WTC11 (cell line): ENCODE measurements at places on chromosomes 7 and 10. TPM values are rescaled to one million over a fixed set of nuclear protein-coding genes. Genes with fewer than 3 reads are reported as not detected.

Gene LIPK
- total RNA-seq = not detected in 3 replicates

Gene PLAU
- total RNA-seq = 15.0 to 18.0 TPM (median 16.2 TPM) in 3 replicates

Gene IL2RA
- 0.31 to 0.41 TPM (median 0.32 TPM) in 3 replicates for total RNA-seq

Gene GSAP
- 1.5 to 2.0 TPM (median 1.6 TPM) in 3 replicates for total RNA-seq

Gene HEPACAM2
- total RNA-seq = 0.18 TPM in 1 of 3 replicates, not detected in the others

Gene ANKRD30A
- not detected in 3 replicates for total RNA-seq

Gene SLC16A9
- 4.0 to 5.5 TPM (median 4.7 TPM) in 3 replicates for total RNA-seq

Gene HNRNPA2B1
- total RNA-seq = 1,081 to 1,101 TPM (median 1,097 TPM) in 3 replicates

Gene ARMC3
- total RNA-seq = 0.09 to 0.32 TPM (median 0.28 TPM) in 3 replicates

Gene PLA2G12B
- not detected in 3 replicates for total RNA-seq

Gene LIPM
- total RNA-seq = not detected in 3 replicates

Gene AGAP4
- 21.2 to 25.8 TPM (median 22.8 TPM) in 3 replicates for total RNA-seq

Gene IGFBP3
- total RNA-seq = 2.9 to 4.9 TPM (median 4.3 TPM) in 3 replicates

Gene OR6V1
- not detected in 3 replicates for total RNA-seq

Gene PLAC9
- total RNA-seq = 4.6 to 7.3 TPM (median 6.6 TPM) in 3 replicates

Gene CADPS2
- 10.2 to 12.2 TPM (median 11.5 TPM) in 3 replicates for total RNA-seq

Gene TDRD1
- total RNA-seq = 0.57 to 0.70 TPM (median 0.69 TPM) in 3 replicates

Gene C10orf53
- total RNA-seq = not detected in 3 replicates

Gene RBP3
- total RNA-seq = not detected in 3 replicates
